ENCODE measurements at places on chromosomes 11 and 22.

DNA sequence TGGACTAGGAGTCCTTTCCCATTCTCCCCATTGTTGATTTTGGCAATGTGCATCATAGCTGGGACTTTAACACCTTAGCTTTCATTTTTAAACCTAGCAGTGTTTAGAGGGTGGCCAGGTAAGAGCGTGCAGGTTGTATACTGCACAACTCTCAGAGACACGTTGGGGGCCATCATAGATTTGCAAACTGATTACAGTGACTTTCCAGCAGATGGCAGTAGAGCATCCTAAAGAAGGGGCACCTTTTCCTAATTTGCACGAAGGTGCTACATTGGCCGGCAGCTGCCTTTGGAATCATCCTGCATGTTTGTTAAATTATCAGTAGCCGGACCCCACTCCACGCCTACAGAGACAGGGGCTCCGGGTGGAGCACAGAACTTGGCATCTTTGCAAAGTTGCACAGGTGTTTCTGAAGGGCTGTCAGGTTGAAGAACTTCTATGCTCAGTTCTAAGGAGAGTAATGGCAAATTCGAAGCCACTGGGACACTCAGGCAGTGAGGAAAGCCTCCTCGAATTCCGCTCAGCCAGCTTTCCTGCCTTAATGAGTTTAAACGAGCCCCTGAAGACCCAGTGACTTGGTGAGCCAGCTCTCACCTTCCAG is 7.7 kb downstream of the LHFPL7 start:
- DNase-seq = peak; percentile 76

DNA sequence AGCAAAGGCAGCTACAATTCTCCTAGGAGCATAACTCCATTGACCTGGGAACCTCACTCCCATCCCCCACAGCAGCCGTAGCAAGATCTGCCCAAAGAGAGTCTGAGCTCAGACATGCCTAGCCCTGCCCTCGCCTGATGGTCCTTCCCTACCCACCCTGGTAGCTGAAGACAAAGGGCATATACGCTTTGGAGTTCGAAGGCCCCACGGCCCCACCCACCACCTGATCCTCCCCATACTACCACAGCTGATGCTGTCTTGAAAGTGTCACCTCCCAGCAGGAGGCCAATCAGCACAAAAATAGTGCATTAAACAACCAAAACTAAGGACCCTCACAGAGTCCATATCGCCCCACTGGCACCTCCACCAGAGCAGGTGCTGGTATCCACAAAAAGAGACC is 22.6 kb upstream of the GNAZ start:
- no peak for DNase-seq

GRCh38 chr11:47850337-47850736 is 2.2 kb upstream of the NUP160 start:
- no peak for DNase-seq

DNA sequence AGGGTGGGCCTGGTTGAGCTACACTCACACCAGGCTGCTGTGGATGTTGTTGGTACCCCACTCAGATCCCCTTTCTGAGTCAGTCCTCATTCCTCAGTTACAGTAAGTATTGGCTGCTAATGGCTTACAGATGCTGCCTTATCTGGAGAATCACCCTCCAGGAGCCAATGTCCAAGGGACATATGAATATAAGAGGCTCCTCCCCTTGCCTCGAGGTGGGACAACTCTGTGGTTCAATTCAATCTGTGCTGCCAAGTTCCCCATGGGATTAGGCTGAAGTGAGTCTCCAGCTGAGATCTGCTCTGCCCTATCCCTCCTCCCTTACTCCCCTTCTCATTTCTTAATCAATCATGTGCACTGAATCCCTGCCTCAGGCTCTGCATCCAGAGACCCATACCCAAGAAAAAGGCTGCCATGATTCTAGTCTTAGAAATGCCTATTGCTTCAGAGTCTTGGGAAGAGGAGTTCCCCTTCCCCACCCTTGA is 168.8 kb upstream of the SYT13 start:
- DNase-seq = no peak

GRCh38 chr11:34278693-34279297 is 79.0 kb downstream of the ABTB2 start:
- DNase-seq = no peak

- DNase-seq = peak; percentile 43
Observed at GRCh38 chr11:74683941-74684481, 47.2 kb downstream of the CHRDL2 start.

- peak; percentile 38 for DNase-seq
Observed at GRCh38 chr11:128022007-128022368, 565.4 kb downstream of the ETS1 start.

GRCh38 chr11:70532731-70533130 is 134.4 kb downstream of the CTTN start:
- DNase-seq = no peak

- DNase-seq = peak; percentile 33
Observed at GRCh38 chr22:32475468-32476010, 928 bp downstream of the FBXO7 start.

DNA sequence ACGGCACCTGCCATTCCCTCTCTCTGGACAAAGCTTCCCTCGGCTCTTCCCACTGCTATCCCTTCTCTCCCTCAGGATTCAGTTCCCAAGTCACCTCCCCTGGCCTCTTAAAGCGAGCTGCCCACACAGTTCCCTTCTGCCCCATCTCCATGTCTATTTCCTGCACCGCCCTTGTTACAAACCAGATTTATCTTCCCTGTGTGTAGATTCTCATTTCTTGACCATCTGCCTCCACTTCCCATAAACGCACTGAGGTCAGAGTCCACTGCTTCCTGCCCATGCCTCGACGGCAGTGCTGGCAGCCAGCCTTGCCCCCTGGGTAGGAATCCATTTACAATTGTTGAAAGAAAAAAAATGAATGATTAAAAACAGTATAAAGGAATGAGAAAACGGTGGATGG is 11.6 kb upstream of the APOBEC3B start:
- no peak for DNase-seq

GRCh38 chr11:119831011-119831410 is 102.0 kb upstream of the NECTIN1 start:
- no peak for DNase-seq

- DNase-seq = no peak
Observed at GRCh38 chr11:117835576-117835975, 11.0 kb upstream of the FXYD2 start.

DNA sequence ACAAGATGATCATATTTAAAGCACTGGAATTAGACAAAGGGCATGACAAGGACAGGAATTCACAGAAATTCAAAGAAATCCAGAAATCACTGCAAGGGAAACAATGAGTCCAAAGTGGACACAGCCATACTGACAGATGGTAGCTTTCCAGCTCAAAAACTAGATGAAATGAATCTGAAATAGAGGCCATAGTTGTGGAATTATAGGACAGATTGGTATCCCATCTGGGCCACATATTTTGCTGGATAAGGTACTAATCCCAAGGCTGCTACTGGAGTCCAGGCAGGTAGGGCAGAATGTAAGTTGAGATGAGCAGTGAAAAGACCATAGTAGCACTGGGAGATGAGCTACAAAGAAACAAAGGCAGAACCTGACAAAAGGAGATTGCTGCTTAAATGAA is 258.3 kb upstream of the ANO3 start:
- no peak for DNase-seq

All from GM03348 (cell line).